ENCODE measurements at places on chromosomes 2 and 18. TPM values are rescaled to one million over a fixed set of nuclear protein-coding genes. Genes with fewer than 3 reads are reported as not detected.
A peak's percentile ranks its signal among the peaks of the same experiment; 100 is the strongest.

DNA sequence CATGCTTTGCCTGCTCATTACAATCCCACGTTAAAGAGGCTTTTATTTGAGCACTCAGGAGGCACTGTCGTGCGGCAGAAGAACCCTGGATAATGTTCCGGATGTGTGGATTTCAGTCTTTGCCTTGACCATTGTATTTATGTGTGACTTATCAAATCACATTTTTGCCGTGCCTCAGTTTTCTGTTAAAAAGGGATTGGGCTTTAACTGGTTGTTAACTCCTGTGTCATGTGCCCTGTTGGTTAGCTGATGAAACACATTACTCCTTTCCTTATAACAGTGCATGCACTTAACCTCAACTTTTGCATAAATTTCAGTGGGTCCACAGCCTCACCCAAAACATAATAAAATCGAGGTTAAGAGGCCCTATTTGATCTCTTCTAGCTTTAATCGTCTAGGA, 52.7 kb downstream of the NAB1 start:
- DNase-seq, result no peak

- DNase-seq, result no peak
These were observed 383.7 kb downstream of the CDH2 start for GRCh38 chr18:27793013-27793785.

DNA sequence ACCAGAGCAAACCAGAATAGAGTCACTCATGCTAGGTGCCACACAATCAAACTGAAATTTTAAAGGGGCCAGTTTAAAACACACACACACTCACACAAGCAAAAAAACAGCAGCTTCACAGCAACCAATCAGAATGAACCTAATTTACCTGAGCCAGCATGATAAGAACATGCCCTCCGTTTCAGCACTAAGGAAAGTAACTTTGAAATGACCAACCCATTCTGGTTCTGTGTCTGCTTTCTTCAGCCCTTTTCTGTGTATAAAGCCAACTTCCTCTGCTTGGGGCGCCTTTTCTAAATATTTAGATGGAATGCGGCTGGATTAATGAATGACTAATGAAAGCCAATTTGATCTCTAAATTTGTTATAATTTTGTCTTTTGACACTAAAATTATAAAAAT, 629.1 kb downstream of the ZEB2 start:
- no peak for DNase-seq

- no peak for DNase-seq
These were observed 64.3 kb upstream of the MSTN start for GRCh38 chr2:190126798-190127197.

DNA sequence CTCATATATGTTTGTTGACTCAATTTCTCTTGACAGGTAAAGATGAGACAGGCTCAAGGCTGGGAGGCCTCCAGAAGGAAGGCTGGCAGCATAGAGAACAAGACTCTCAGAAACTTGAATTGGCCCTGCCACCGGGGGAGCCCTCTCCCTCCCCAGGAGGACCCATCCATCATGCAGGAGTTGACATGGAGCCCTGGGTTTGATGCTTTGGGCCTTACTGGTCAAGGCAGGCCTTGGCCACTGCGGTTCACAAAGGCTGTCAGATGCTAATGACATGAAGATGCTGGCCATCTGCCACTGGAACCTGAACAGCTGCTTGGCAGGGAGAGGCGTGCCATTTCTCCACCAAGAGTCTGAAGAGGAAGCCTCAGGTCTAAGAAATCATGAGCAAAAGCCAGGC, 193.6 kb downstream of the MTCL1 start:
- DNase-seq, result no peak

DNA sequence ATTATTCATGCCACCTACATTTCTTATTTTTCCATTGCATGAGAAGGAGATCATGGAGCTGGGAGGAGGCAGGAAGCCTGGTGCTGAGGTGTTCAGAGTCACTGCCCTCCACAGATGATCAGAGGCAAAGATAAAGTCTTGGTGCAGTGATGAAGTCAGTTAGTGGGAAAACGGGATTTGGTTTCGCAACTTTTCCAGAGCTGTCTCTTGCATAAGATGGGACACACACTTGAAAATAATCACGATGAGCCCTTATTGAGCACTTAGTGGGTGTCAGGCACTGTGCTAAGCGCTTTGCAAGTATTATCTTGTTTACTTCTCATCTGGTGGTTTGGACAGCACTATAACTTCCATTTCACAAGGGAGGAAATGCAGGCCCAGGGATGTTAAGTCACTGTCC, 222.1 kb upstream of the SMAD2 start:
- no peak for DNase-seq

GRCh38 chr18:38693104-38693503, 1127.5 kb upstream of the CELF4 start:
- no peak for DNase-seq

GRCh38 chr2:217069263-217070042, 209.6 kb upstream of the TNP1 start:
- no peak for DNase-seq

DNA sequence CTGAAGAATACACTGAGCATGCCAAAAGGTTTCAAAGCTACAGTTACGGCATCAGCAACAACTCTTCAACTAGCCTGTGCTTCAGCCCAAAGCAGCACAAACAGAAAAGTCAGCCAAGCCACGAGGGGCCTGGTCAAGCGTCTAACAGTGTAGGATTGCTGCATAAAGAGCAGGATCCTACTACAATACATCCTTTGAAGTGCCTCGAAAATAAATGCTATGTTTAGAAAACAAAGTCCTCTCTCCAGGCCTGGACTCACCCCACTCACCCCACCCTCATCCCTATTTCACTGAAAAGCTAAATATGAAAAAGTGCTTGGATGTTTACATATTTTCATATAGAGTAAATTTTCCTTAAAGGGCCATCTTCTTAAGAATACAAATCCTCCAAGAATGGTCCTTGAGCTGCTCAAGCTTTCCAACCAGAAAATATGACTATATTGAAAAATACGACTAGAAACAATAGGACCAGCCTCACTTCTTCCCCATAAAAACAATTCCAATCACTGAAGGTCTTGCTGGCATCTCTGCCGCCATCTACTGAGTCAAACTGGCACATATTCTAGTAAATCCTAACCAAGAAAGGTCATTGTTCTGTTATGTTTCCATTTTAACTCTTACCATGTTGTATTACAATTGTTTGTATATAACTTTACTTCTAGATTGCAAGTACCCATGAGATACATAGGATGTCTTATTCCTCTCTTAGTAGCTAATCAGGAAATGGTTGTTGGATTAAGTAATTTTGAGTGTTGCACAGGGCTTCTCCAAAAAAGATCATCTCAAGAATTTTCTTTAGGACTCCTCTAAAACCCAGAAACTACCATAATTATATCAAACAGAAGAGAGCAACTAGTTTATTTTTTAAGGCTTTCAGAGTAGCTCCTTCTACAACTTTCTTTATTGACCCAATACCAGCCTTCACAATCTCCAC, 63.6 kb downstream of the CLHC1 start:
- peak; percentile 50 for DNase-seq

DNA sequence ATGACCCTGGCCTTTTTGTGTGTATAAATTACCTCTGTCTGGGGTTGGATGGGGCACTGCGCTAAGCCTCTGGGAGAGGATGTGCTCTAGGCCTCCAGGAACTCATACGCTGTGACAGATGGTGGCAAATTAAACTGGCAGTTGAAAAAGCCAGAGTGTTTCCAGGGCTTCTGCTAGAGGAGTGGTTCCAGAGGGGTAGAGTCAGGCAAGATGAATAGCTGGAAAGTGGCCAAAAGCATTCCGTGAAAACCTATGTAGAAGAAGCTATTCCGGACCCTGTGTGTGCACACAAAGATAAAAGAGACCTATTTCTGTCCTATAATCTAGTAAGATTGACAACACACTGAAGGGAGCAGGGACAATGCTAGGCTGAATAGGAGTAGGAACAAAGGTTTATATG, 84.8 kb downstream of the ACTR3 start:
- DNase-seq, result no peak

DNA sequence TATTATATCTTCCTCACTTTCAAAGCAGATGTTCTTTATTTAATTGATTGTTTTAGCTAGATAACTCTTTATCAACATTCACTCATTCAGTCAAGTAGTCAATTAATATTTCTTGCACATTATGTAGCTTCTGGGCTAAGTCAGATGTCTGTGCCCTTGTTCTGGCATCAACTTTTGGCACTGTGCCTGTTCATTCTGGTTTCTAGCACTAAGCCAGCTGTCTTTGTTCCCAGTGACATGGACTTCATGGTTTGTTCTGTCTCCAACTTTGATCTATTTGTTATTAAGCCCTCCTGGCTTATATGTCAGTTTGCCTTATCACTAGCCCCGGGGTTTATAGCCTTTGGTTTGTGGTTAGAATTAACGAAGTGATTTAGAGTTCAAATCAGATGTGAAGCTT, 247.9 kb upstream of the SYT4 start:
- no peak for DNase-seq

DNA sequence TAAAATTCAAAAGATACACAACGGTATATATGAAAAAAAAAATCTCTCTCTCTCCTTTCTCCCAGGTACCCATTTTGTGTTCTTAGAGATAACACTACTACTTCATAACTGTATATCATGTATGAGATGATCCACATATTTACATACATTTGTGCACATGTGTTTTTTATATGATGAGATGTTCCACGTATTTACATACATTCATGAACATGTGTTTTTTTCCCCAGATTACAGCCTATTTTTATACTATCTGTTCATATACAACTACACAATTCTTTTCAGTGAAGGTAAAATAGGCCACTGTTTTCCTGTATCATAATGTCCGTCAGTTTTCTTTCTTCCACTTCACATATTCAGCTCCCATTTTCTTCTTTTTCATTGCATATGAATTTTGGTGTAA, 808.9 kb downstream of the LRRTM4 start:
- no peak for DNase-seq

DNA sequence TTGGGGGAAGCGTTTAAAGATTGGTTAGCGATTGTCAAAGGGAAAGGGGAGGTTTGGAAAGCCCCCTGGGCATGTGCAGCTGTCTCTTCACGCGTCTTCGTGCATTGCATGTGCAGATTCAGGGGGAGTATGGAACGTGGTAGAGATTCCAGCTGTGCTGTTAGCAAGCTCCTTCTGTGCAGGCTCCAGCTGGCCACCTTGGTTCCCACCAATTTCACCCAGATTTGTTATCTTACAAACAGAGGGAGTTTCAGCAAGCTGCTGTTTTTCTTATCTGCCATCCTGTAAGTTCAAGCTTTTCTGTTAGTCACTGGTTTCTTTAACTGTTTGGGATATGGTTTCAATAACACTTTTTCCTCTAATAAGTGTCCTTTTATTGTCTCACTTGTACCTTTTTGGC, 30.4 kb downstream of the FARP2 start:
- DNase-seq, result no peak

DNA sequence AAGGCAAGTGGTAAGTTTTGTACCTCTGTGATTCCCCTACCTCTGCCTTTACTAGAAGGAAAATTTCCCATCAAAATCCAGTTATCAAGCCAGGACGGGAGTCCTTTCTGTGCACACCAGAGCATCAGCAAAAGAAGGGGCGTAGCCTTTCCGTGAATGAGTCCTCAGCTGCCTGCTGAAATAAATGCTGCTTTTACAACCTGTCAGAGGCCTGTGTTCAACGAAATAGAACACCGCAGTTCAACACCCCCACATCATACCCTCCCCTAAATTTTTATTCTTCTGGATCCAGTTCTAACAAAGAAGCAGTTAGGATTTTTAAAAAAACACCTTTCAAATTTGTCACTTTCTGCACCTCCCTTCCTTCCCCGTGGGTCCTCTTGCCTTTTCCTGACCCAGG, 135.8 kb downstream of the SETBP1 start:
- no peak for DNase-seq

DNA sequence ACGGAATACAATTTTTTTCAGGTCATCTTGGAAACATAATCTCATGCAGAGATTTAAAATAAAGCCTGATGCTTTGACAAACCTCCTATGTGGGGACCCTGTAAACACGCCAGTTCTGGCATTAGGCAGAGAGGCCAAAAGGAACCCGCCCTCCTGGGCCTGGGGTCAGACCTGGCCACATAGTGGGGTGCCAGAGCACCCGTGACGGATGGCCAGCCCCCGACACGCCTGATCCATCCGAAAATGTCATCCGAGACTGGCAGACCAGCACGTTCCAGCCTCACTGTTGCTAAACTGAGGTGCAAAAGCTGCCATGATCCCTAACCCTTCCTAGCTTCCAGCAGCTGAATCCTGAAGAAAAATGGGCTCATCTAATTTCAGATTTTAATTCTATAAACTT, 222.6 kb upstream of the SALL3 start:
- no peak for DNase-seq

GRCh38 chr18:77522051-77522675, 272.5 kb downstream of the GALR1 start:
- DNase-seq, result no peak

GRCh38 chr2:88857951-88858411, 166.5 kb downstream of the RPIA start:
- no peak for DNase-seq

- peak; percentile 76 for DNase-seq
These were observed 4.5 kb downstream of the ZFP36L2 start for GRCh38 chr2:43221763-43222474.

GRCh38 chr2:187586011-187586641, 31.9 kb upstream of the TFPI start:
- DNase-seq, result no peak

DNA sequence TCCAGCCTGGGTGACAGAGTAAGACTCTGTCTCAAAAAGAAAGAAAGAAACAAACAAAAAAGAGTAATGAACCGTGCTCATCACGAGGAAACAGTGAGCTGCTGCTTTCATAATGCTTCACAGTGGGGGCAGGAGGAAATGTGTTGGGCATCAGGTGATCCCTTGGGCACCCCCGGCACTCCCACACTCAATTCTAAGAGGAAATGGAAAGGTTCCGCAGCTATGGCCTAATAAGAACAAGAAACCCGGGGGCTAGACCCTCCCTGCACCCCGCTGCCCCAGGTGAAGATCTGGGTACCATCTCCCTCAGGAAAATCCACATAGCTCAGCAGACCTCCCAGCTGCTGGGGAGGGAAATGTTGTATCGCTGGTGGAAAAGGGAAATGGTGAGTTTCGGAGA, 118.9 kb downstream of the LPIN1 start:
- peak; percentile 12 for DNase-seq

DNA sequence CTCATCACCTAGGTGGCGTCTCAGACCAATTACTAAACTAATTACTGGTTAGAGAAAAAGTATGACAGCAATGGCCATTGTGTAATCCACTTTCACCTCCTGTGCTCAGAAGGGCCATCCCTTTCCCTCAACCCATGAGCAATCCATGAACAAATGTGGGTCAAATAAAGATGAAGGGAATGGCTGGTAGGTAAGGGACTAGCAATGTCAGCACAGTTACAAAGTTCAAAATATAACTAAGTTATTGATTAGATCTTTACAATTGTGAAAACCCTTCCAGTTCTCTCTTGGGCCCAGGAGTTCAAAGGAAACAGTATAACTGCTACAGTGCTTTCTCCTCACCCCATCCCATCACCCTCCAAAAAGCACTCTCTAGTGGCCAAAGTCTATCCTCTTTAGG, 98.3 kb downstream of the DTNA start:
- DNase-seq, result no peak

- DNase-seq, result no peak
These were observed 114.0 kb upstream of the STON1 start for GRCh38 chr2:48415836-48416515.

GRCh38 chr2:236909802-236910201, 175.9 kb upstream of the COPS8 start:
- DNase-seq, result no peak

The RAMP1 gene
- 5.8 TPM for total RNA-seq

The ACADL gene
- not detected for total RNA-seq

The CPO gene
- total RNA-seq, result not detected

The SDC1 gene
- total RNA-seq, result not detected

The LIPG gene
- total RNA-seq, result 0.11 TPM

The CCDC74A gene
- 10.0 TPM for total RNA-seq

The FHOD3 gene
- not detected for total RNA-seq

The CXCR1 gene
- total RNA-seq, result 0.53 TPM

The CNDP1 gene
- not detected for total RNA-seq

The SRD5A2 gene
- not detected for total RNA-seq
